ENCODE measurements at places on chromosomes 3 and 15. TPM values are rescaled to one million over a fixed set of nuclear protein-coding genes. Genes with fewer than 3 reads are reported as not detected.

The CORO2B gene
- 1.7 TPM for total RNA-seq

The NR1I2 gene
- not detected for total RNA-seq

The GPR27 gene
- total RNA-seq, result 1.9 TPM

The MORC1 gene
- not detected for total RNA-seq

The GXYLT2 gene
- total RNA-seq, result 0.85 TPM

The EPHA3 gene
- total RNA-seq, result under 0.01 TPM

The ARGFX gene
- not detected for total RNA-seq
